ENCODE measurements at places on chromosomes 1 and 21.

DNA sequence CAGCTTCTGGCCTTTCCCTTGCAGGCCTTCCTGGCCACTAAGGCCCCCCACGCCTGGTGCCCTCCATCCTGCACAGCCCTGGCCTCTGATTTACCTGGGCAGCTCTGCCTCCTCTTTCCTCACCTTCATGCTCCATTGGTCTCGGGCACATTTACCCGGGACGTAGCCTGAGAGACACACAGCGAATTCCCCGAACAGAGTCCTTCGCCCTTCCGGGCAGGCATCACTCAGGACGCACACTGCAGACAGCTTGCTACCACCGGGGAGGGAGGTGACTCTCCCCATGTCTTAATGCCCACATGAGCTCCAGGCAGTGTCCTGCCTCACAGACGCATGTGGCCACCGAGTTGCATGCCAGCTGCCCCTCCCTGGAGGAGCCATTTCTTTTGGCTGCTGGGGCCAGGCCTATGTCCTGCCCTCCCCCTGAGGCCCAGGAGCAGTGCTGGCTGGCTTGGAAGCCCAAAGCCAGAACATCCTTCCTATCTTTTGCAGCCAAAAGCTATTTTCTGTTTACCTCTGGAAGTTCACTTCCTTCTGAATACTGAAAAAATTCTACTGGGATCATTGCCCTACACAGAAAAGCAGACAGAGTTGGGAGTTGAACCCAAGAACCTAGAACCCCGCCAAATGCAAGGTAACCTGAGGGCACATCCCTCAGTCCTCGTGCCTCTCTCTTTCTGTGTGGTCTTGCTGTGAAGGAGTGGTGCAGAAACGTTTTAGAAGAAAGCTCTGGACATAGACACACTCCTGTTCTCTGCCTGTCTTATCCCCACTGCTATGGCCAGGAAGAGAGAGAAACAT, 209.5 kb downstream of the TOMM20 start:
- no peak for DNase-seq

GRCh38 chr1:70554341-70554740, 143.3 kb downstream of the CTH start:
- no peak for DNase-seq

DNA sequence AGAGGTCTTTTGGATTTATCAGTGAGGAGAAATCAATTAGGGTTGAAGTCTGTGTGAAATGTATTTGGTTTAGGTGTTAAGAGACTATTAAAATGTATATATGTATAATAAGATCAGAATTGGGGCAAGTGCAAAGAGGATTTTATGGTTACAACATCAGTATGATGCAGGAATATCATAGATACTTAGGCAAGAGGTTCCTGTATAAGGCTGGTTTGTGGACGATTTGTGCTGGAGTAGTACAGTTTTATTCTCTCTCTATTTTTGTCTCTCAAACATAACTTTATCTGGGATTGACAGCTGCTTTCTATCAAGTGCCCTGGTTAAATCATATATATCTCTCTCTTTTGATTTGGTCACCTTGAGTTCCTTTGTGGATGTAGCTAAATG, 142.5 kb downstream of the CTH start:
- no peak for DNase-seq

GRCh38 chr1:245292553-245292952, 137.8 kb downstream of the KIF26B start:
- DNase-seq, result no peak

GRCh38 chr1:167439301-167439988, 78.9 kb downstream of the CD247 start:
- no peak for DNase-seq

- no peak for DNase-seq
Measured at GRCh38 chr21:29208682-29209059, 78.2 kb downstream of the MAP3K7CL start.

- DNase-seq, result no peak
Measured at GRCh38 chr1:181391301-181391900, 91.9 kb upstream of the CACNA1E start.

GRCh38 chr1:55168353-55168752, 46.8 kb downstream of the USP24 start:
- no peak for DNase-seq

DNA sequence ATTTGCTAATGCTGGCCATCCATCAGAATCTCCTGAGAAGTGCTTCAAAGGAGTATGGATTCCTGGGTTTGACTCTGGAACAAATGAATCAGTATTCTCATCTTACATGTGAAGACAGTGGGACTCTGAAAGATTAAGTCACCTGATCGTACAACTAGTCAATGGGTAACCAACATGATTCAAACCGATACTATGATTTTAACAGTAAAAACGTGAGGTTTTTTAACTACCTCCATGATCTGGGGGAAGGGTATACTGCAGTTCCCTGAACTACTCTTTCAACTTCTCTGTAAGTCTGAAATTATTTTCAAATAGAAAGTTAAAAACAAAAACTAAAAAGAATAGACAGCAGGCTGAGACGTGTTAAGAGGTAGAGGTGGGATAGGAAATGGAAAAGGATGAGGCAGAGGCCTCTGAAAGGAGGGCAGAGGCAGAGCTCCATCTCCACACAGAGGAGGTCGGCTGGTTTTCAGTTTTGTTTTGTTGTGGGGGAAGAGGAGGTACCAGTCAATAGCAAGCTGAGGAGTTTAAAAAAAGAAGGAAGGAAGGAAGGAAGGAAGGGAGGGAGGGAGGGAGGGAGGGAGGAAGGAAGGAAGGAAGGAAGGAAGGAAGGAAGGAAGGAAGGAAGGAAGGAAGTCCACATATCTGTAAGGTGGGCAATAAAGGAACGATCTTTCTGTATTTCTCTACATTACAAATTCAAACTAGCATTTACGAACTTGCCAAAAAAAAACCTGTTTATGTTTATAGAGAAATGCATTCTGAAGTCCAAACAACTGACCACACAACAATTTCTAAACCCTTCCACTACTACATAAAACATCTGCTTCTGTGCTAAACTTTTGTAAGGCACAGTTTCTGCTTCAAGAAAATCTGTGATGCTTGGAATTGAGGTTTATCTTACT, 213.1 kb downstream of the RERE start:
- no peak for DNase-seq

DNA sequence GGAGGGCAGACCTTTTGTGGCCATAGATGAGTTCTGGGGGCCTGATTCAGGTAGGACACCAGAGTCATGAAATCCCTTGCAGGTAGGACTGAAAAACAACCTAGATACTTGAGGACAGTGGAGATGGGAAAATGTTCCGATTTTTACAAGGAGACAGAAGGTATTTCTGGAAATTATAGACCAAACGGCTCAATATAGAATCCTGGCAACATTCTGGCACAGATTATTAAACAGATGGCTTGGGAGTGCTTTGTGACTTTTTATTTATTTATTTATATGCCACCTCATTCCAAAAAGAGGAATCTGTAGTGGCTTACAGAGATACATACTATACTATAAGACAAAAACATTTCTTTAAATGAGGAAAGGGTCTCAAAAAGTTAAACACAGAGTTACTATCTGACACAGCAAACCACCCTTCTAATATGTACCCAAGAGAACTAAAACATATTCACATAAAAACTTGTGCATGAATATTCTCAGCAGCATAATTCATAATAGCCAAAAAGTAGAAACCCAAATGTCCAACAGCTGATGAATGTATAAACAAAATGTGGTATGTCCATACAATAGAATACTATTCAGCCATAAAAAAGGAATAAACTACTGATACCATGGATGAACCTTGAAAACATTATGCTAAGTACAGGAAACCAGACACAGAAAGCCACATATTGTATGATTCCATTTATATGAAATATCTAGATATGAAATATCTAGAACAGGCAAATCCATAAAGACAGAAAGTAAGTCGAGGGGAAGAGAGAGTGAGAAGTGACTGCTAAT, 49.8 kb downstream of the CDK18 start:
- no peak for DNase-seq

DNA sequence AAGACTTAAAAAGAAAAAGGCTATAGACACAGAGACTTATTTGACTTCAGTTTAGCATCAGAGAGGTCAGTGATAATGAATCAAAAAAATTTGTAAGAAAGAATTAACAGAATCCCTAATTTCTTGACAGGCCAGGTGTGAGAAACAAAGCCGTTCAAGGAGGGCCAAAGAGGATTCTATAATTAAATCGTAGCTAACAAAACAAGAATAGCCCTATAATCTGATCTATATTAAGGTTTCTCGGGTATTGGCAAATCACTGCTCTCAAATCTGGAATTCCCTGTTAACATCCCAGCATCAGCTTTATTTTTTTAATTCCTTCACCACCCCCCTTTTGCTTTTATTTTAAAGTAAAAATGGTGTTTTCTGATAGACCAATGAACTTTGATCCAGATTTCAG, 60.3 kb downstream of the PUM1 start:
- no peak for DNase-seq

DNA sequence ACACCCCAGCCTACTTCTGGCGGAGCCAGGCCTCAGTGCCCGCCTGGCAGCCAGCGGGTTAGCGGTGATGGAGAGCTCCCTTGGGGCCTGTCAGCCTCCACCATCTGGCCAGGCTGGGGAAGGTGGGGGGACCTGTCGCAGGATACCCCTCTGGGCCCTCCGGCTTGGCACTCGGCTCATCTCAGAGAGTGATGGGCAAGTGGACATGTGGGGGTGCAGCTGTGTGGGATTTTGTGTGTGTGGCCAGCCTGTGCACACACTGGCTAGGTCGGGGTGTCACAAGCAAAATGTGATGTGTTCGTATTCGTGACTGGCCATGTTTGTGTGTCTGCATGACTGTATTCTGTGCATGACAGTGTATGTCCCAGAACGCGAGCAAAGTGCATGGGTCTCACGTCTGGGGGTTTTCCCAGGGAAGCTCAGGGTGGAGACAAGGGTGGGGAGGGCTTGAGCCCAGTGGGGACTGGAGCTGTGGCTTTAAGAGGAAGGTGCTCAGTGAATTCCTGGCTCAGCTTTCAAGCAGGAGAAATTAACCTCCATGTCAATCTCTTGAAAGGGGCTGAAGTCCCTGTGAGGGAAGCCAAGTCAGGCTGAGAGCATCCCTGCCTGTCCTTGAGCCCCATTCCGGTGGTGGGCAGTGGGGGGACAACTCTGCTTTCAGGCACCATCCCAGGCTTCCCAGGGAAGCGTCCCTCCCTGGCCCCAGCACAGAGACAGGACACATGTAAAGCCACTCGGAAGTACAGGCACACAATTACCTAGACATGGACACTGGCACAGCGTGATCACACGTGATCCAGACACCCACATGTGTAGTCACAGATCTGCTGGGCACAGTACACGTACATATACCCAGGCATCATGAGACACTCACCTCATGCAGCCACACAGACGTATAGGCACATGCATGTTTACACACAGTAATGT, 21.1 kb upstream of the ADGRB2 start:
- DNase-seq, result no peak
